ENCODE measurements at places on chromosomes 12 and 14.

- no peak for DNase-seq
Measured at GRCh38 chr12:49789992-49790391, 38.2 kb downstream of the NCKAP5L start.

DNA sequence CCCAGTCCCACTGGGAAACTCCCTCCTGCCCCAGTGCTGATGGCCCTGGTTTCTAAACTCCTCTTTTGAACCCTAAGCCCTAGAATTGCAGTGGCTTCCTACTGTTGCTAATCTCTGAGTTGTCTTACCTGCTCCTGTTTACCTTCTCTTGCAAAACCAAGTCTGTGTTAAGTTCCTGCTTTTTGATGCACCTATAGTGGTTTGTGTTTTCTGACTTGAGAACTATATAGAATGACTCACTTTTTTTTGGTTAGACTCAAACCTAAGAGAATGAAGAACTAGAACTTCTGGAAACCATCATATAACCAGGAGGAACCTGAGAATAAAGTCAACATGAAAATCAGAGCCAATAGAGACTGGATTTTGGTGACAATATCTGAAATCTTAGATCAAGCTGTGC, 5.5 kb upstream of the GAS2L3 start:
- no peak for DNase-seq

- DNase-seq = peak; percentile 57
Measured at GRCh38 chr14:52400846-52401245, 86.7 kb downstream of the PTGER2 start.

GRCh38 chr14:60658211-60658690, 9.0 kb upstream of the SIX1 start:
- no peak for DNase-seq

GRCh38 chr14:71142375-71143038, 235.2 kb downstream of the PCNX1 start:
- peak; percentile 69 for DNase-seq

DNA sequence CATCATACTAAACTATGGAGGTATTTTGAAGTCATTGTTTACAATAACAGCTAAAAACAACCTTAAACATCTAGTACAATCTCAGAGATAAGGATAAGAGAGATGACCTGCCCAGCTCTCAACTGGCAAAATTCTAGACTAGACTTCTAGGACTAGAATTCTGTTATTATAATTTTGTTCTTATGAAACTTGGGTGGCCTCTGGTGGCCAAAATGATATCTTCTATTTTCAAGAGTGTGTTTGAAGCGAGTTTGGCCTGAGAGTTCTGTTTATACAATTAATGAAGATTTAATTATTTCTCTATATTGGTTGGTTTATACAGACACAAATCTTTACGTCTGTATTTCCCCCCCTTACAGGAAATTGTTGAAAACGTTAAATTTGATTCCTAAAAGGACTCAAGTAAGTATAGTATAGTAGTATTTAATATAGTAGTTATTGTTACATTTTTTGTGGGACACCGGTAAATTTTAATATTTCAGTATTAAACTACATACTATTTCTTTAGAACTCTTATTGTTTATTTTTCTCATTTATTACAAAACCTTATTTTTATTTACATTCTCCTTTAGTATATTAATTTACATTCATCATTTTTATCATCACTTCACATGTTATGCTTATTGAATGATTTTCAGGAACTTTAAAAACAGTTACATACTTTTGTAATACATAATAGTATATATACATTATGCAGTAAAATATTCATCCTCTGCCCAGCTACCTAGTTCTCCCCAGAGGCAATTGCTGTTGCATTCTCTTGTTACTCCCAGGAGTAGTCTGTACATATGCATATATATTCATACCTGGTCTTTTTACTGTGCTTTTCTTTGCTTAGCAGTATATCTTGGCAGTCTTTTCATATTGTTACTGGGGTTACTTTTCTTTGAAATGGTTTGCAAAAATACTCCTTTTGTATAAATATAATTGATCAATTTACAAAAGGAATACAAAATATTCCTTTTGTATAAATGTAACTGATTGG, 6.6 kb downstream of the PPHLN1 start:
- peak; percentile 59 for DNase-seq

GRCh38 chr12:45355730-45356129, 139.8 kb downstream of the ANO6 start:
- no peak for DNase-seq

- DNase-seq = no peak
Measured at GRCh38 chr14:66850258-66850888, 338.9 kb upstream of the GARIN2 start.

DNA sequence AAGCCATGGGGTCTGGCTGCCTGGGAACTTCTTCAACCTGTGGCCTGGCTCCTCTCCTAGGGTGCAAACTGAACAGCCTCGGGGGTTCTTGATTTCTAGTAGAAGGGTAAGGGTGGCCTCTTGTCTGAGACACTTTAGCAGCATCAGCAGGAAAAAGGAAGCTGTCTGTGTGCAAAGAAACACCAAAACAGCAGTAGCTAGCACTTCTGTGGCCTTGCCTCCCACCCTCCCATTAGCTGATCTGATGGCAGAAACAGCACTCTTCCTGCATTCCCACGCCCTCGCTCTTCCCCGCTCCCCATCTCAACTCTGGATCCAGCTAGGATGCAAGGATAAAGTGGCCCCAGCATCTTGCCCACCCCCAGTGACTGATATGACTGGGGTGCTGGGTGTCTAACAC, 20.7 kb downstream of the SLC7A8 start:
- DNase-seq = no peak

DNA sequence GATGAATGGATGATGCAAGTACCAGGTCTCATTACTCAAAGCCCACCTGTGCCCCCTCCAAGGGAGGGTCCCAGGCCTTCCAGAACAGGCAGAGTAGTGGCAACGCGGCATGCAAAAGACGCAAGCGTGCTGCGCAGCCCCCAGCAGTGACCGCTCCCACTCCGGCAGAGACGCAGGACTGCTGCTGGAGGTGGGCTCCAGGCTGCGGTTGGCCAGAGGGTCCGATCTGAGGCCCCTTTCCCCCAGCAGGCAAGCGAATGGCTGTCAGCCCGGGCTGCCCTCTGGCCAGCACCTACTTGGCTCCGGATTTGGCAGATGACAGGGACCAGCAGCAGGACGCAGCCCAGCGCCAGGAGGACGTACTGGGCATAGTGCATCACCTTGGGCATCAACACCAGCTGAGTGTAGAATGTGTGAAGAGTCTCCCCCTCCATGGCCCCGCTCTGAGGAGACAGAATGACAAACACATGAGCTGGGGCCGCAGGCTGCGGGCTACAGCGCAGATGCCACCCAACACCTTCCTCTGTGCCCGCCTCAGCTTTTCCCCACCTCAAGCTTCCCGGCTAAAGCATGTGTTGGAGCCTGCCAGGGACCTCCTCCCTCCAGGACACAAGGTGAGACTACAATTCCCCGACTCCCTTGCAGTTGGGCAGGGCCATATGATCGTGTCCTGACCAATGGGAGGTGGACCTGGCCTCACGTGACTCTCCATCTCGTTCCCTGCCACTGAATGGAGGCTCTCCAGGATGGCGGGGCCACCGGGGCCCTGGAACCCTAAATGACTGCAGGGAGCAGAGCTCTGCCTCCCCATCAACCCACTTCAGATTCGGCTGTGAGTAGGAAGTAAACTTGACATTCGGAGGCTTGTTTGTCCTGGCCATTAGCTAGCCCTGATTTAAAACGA, 77.4 kb downstream of the SCARB1 start:
- DNase-seq = no peak

GRCh38 chr12:29208060-29208459, 59.0 kb downstream of the FAR2 start:
- DNase-seq = no peak

GRCh38 chr12:52311285-52311648, 9.9 kb downstream of the KRT83 start:
- no peak for DNase-seq

GRCh38 chr12:56119361-56119796, 1.3 kb downstream of the ZC3H10 start:
- DNase-seq = peak; percentile 83

- no peak for DNase-seq
Measured at GRCh38 chr14:92880851-92881250, 42.1 kb upstream of the CHGA start.

GRCh38 chr12:64097366-64098105, 124.6 kb downstream of the KICS2 start:
- DNase-seq = no peak

- DNase-seq = no peak
Measured at GRCh38 chr12:20458011-20458410, 89.7 kb downstream of the PDE3A start.

DNA sequence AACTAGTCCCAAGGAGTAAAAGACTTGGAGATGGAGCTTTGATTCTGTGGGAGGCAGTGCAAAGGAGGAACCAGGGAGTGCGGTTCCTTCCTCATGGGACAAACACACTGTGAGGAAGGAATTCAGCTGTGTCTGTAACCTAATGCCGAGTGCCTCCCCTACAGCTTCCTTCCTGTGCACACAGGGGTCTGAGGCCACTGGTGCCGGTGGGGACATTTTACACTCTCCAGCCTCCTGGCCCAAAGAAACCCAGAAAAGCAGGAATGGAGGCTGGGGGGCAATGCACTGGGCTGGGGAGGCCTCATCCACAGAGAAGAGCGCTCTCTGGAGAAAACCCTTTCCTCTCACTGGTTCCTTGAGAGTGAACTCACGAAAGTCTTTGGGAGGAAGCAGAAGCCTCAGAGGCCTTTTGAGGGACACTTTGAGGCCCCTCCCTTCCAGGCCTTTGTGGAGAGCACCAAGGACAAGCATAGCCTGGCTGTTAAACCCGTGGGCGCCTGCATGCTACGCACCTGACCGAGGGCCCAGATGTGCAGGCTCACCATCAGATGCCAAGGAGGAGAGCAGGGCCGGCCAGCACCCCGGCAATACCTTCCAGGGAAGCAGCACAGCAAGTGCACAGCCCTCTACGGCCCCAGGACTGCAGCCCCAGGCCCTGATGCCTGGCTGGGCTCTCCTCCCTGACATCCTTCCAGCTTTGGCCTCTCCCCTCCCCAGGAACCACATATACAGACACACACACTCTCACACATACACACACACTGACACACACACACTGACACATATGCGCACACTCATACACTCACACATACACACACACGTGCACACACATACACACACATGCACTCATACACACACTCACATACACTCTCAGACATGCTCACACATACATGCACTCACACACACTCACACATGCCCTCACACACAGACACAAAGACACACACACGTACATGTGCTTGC, 52.0 kb downstream of the NFKBIA start:
- no peak for DNase-seq

GRCh38 chr14:104979758-104980610, 1.8 kb upstream of the AHNAK2 start:
- DNase-seq = no peak

DNA sequence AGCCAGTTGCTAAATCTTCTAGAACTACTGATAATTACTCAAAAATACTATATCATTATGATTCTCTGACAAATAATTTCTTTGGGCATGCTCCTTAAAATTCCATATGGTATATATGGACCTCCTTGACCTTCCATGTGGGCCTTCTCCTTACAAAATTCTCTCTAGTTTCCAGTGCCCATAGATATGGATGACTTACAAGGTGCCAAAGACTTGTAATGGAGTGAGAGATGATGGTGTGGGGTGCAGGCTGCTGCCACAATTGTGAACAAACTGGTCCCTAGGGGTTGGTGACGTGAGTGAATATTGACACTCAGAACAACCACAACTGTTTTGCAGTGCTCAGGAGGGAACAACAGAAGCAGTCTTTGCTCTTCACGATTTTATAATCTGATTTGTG, 378.9 kb downstream of the SNAPC1 start:
- DNase-seq = no peak

DNA sequence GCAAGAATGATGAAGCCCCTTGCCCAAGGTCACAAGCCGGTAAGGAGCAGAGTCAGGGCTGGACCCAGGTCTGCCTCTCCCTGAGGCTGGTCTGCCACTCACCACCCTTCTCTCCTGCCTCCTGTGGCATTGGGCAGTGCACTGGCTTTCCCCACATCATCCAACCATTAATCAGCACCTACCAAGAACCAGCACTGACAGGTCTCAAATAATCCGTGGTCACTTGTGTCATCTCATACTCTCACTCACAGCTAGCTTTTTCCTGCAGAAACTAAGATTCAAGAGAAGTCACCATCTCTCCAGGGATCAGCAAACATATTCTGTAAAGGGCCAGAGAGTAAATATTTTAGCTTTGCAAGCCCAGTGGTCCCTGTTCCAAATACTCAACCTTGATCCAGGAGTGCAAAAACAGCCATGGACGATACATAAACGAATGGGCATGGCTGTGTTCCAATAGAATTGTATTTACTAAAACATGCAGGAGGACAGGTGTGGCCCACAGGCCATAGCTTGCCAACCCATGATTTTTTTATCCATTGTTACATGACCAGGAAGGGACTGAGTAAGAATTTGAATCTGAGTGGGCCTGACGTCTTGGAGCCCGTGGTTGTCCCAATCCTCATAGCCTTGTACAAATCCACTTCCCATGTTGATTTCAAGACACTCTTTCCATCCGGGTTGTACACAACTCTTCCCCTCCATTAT, 374.2 kb downstream of the BCL11B start:
- DNase-seq = no peak

DNA sequence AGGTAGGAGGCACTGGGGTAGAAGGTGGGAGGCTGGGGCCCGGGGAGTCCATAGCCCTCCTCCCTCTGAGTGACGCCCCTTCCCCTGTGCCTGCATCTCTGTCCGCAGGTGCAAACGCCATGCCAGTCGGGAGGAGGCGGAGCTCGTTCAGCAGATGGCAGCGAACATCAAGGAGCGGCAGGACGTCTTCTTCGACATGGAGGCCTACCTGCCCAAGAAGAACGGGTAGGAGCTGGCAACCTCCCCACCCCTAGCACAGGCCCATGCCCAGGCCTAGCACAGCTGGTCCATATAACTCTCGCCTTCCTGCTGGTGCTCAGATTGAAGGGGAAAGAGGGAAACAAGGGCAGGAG, 35.6 kb downstream of the TMEM120B start:
- DNase-seq = no peak

DNA sequence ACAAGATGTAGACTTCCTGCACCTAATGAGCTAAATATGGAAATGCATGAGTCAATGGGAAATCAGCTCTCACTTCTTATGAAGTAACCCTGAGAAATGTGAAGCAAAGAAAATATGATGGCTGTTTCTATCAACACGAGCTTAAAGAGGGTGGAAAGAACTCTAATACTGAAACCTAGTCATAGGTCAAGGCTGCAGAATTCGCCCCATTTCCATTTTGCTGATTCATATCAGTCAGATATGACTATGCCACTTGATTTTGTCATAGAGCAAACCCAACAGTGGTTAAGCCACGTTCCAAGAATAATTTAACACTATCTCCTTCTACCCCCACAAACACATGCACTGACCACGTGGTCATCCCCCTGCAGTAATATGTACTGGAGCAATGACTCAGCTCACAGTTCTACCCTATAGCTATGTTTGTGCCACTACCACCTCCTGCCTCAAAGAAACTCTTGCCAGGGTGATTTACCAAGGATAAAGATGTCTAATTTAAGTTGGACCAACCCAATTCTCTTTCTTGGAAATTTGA, 157.5 kb downstream of the TMTC3 start:
- DNase-seq = peak; percentile 71

Data from MM.1S (cell line).